Stimulated activated CD4-positive, alpha-beta T cell treated with anti-CD3 and anti-CD28 coated beads, Interleukin-15, amount 100 ng/mL, for 1 hour (primary cell): ENCODE measurements at places on chromosomes 1 and 21.

GRCh38 chr1:38000529-38001455 is 4.5 kb downstream of the FHL3 start:
- DNase-seq, result no peak

DNA sequence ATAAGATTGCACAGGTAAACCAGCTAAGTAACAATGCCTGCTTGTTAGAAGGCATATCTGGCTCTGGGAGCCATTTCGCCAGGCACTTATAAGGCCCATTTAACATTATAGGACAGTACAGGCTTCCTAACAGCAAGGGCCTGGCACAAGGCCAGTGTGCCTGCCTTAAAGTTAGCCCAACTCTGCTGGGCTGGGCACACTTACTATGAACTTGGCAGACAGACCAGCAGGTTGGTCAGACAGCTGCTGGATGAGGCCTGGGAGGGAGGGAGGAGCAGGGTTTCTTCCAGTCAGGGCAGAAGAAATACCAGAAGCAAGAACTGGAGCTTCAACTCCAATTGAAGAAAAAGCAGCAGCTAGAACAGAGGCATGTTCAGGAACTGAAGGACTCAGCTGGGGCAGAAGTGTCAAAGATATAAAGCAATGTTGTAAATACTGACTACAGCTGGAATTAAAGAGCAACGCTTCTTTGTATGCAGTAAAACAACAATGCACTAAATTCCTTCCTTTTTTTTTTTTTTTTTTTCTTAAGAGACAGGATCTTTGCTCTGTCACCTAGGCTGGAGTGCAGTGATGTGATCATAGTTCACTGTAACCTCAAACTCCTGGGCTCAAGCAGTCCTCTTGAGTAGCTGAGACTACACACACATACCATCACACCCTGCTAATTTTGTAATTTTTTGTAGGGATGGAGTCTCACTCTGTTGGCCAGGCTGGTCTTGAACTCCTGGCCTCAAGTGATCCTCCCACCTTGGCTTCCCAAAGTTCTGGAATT is 4.9 kb downstream of the CACHD1 start:
- no peak for DNase-seq

GRCh38 chr21:32921632-32922230 is 104.0 kb upstream of the OLIG2 start:
- DNase-seq, result no peak

- no peak for DNase-seq
These were observed 2.3 kb upstream of the USP16 start for GRCh38 chr21:29022166-29022565.
